Renal pelvis (tissue), 12 donors: ENCODE measurements at places on chromosomes 11 and 22. TPM values are rescaled to one million over a fixed set of nuclear protein-coding genes. Genes with fewer than 3 reads are reported as not detected.

The ST14 gene
- 34.6 TPM for polyA plus RNA-seq

- no peak for DNase-seq
Measured at GRCh38 chr11:55658031-55658573, 3.9 kb upstream of the OR4C6 start.

DNA sequence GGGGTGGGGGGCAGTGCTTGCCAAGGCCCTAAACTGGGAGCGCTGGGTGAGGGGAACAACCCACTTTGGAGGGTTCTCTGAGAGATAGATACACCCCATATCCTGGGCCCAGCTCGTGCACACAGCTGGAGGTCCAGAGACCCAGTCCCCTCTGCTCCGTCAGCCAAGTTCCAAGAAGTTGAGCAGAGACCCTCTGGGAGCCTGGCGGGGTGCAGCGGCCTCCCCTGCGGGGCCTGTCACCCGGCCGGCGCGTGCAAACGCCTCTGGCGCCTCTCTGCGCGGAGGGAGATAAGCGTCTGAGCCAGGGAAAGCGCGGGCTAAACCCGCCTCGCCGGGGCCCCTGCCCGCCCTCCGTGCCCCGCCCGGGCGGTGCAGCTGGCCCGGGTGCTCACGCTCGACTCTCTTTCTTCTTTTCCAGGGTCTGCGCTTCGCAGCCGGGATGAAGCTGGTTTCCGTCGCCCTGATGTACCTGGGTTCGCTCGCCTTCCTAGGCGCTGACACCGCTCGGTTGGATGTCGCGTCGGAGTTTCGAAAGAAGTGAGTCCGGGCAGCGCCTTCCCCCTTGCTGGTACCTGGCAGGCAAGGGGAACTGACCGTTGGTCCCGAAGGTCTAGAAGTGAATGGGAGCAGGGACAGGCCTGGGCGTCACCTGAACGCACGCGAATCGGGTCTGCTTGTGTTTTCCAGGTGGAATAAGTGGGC, 540 bp downstream of the ADM start:
- DNase-seq, result peak; percentile 31

GRCh38 chr22:26414347-26414746, 14.7 kb upstream of the ASPHD2 start:
- no peak for DNase-seq

DNA sequence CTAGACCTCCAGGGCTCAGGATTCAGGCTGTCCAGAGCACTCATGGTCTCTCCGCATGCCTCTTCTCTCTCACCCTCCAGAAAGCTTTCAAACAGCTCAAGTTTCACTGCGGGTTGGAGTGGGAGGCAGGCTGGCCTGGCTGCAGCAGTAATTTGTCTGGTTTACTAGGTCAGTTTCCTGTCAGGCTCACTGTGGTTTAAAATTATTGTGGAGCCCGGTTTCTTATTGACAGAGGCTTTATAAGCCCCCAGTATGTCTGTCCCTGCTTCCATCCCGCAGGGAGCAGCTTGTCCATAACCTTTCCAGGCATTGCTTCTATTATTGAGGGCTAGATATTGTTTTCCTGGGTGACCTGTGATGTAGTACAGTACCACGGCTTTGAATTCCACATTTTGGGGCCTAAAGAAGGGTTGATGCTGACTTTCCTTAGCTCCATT, 235.3 kb upstream of the SORL1-AS1 start:
- peak; percentile 85 for DNase-seq

DNA sequence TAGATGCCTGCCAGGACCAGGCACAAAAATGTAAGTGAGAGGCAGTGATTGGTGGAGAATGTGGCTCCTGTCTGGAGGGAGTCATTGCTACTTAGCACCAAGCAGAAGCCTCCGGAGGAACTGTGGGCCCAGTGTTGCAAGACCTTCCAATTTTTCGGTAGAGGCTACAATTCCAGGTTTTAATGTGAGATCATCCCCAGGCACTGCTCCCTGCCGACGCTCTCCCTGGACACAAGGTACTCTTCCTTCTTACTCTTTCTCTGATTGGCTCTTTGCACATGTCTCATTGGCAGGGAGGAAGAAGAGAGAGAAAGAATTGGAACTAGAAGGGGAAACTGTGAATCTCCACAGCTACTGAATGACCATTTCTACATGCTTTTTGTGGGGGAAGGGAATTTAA, 53.7 kb upstream of the EP300 start:
- DNase-seq, result no peak
